Activated CD4-positive, alpha-beta memory T cell treated with anti-CD3 and anti-CD28 coated beads for 36 hours (primary cell): ENCODE measurements at places on chromosomes 11 and 22.

DNA sequence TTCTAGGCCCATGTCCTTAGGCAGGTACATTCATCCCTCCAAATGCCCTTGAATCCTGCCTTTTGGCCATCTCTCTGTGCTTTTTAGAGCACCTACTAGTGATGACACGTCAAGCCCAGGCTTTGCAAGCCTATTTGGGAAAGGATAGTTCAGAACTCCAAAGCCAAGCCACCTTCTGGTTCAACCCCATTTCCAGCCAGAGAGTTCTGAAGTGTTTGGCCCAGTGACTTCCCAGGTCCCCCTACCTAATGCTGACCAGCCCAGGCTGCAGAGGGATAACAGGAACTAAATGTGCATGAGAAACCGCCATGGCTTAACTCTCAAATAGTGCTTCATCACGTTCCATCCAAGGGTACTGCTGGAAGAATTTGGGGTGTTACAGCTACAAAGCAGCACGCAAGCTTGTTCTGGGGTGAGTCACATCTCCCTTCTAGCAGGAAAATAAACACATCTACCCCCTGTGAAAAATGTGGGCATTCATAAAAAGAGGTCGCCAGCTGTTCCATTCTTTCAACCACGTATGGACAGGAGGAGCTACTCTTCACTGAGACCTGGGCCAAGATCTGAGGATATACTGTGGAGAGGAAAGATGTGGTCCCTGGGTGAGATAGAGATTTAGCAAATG lies 2.0 kb upstream of the FXYD6 start:
- DNase-seq: no peak

GRCh38 chr11:62433141-62433903 lies 14.5 kb downstream of the SCGB1A1 start:
- no peak for DNase-seq

DNA sequence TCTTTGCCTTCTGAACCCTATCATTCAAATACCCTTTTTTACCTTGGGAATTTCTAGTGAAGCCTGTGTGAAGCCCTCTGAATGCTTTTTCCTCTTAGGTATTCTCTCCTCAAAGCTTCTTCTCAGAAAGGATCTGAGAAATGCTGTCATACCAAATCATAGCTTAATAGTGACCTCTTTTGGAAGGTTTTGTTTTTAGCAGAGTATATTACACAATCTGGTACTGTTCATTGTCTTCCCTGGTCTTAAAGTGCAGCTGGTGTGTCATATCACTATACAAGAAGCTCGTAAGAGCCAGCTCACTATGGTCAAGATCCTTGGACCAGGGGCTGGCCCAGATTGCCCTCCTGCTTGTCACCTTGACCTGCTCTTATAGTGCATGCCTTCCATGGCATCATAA lies 204.4 kb upstream of the ANO5 start:
- no peak for DNase-seq

DNA sequence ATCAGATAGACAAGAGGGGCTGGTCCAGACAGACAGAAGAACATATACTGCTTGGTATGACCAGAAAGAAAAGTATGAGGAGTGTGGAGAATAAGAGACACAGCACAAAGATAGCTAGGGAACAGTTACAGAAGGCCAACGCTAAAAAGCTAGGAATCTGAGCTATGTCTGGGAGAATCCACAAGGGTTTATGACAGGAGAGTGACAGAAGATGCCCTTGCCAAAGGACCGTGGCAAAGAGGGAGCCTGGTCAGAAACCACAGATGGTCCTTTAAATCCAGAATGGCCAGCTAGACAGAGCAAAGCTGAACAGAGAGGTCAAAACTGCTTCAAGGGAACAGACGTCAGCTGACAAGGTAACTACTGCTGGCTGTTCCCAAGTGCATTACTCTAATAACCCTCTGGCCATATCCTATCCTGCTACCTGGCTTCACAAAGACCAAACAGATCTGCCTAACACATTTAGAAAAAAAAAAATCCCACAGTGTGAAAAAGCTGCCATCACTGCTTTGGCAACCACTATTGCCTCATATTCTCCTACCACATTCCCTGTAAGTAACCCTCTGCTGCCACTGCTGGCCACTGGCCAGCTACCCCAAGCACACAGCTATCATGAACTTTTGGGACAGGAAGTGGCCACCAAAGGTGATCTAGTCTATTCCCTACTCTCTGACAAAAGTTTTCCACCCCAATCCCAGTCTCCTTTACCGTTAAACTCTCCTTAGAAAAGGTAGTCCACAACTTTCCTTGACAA lies 7.3 kb downstream of the SERGEF start:
- DNase-seq: no peak

GRCh38 chr11:122619757-122620156 lies 35.8 kb upstream of the UBASH3B start:
- DNase-seq: no peak

DNA sequence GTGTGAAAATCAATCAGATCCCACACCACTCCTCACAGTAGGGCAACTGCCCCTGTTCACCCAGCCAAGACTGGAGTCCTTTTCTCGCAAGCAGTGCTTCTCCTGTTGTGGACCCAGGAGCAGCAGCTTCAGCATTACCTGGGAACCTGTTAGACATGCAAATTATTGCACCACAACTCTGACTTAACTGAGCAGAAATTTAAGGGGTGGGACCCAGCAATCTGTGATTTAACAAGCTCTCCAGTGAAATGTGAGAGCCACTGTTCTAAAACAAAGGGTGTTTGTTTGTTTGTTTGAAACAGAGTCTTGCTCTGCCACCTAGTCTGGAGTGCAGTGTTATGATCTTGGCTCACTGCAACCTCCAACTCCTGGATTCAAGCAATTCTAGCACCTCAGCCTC lies 591.4 kb downstream of the SOX6 start:
- DNase-seq: no peak

DNA sequence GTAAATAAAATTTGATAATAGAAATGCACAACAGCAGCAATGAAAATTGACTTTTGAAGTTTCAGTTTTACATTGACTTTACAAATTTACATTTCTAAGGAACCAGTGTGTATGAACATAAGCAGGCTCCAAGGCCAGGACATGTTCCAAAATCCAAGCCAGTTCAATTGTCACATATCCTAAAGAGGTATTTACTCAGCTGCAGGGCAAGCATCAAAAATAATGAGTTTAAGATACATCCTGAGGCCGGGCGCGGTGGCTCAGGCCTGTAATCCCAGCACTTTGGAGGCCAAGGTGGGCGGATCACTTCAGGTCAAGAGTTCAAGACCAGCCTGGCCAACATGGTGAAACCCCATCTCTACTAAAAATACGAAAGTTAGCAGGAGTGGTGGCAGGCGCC lies 39.0 kb upstream of the AKIP1 start:
- no peak for DNase-seq

DNA sequence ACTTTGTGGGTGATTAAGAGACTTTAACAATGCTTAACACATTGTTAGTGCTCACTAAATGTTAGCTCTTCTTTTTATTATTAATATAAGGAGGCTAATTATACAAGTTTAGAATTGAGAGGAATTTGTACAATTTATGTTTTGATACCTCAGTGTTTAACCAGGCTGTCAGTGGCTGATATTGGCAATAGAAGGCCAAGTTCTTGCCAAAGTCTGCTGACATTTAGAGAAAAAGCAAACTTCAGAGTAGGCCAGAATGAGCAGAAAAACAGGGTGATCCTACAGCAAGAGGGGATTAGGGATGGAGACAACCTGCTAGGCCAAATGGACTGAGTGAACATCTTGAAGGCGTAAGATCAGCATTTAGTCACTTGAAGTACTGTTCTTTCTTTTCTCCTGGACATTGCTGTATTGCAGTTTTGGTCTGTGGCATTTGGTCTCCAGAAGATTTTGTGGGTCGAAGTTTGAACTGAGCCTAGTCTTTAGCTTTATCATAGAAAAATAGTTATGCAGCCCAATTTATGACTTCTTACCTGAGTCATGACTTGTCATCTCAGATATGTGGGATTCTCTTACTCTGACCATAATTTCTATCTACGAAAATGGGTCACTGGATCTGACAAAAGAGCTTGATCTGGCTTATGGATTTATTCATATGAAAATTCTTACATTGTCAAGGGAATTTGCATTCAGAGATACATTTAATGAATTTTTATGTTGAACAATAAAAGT lies 9.0 kb downstream of the TRIM44 start:
- no peak for DNase-seq

GRCh38 chr11:2468363-2469235 lies 23.8 kb downstream of the KCNQ1 start:
- no peak for DNase-seq

GRCh38 chr22:22816171-22816514 lies 71.5 kb upstream of the IGLL5 start:
- DNase-seq: no peak

GRCh38 chr11:121131656-121132055 lies 30.6 kb downstream of the TECTA start:
- DNase-seq: no peak

DNA sequence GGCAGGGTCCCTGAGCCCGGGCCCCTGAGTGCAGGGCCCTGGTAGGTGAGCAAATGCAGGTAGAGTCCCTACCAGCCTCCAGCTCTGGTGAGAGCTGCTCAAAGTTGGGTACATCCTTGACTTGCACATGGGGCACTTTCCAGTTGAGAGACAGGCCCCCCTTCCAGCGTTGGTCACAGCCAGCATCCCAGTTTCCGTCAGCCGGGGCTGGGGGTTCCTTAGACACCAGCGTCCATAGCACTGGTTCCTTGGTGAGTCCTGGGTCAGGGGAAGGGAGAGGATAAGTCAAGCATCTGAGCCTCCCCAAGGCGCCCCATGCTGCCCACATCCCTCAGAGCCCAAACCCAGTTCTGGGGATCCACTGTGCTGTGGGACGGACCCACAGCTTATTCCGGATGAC lies 5.6 kb downstream of the PNPLA5 start:
- DNase-seq: no peak

GRCh38 chr22:38034278-38034882 lies 22.8 kb upstream of the PICK1 start:
- DNase-seq: no peak

GRCh38 chr11:69073469-69073868 lies 24.7 kb downstream of the TPCN2 start:
- DNase-seq: no peak

- DNase-seq: no peak
Observed at GRCh38 chr11:42647993-42648392, 663.8 kb upstream of the API5 start.

DNA sequence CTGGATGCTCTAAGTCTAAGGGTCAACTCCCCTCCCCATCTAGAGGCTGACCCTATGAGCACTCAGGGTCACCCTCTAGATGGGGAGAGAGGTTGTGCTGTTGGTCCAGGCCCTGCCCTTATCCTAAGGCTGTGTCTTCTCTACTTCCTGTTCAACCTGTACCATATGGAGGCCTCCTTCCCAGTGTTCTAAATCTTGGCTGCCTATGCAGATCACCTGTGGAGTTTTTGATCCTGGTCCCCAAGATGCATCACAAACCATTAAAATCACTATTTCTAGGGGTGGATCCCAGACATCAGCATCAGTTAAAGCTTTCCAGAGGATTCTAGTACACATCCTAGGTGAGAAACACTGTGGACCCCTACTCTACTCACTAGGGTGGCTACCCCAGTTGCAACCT lies 26.2 kb downstream of the LARGE1 start:
- no peak for DNase-seq

DNA sequence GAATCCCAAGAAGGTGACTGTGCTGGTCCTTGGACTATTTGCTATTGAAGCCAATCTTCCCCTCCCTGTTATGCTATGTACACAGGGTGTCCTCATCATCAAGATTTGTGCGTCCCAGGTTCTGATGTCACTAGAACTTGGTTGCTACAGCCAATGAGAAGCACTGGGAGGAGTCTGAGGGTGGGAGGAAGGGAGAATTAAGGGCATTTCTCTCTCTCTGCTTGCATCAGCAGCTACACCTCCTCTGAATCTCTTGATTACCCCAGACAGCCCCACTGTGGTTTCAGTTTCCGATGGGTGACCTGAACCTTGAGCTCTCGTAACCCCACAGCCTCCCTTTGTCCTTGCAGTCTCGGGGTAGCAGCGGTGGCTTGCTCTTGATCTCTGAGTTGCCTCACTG lies 212.4 kb upstream of the SESN3 start:
- peak; percentile 63 for DNase-seq

DNA sequence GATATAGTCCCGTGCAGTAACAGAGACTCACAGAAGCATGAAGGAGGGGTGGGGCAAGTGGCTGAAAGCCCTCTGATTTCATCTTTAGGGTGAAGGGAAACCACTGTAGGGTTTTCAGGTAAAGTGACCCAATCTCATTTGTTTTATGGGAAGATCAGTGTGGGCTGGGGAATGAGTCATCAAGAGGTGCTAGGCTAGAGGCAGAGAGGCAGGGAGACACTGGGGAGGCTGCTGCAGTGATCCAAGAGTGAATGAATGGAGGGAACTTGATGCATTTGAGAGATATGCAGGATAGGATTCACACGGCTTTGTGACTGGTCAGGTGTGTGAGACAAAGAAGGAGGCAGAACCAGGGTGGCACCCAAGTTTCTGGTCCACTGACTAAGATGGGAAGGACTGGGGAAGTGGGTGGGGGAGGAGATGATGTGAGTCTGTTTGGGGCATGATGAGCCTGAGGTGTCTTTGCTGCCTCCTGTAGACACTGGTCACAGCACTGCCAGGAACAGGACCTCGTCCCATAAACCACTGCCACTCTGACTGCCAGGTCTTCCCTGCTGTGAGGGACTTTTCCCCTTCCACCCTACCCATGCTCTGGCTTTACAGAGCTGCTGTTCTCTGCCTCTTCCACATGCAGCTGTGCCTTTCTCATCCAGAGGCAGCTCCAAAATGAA lies 239.0 kb downstream of the TENM4 start:
- no peak for DNase-seq

DNA sequence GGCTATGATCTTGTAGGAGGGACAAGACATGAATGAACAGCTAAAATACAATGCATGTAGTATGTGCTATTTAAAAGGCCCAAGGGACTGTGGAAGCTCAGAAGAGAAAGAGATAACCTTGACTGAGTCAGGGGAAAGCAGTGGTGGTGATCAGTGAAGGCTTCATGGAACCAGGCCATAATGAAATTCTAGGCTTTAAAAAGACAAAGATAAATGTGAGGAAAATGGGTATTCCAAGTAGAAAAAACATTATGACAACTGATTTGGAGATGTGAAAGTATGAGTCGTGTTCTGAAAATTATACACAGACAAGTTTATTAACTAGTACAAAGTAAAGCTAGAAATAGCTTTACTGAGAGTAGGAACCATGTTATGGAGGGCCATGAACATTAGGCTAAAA lies 189.8 kb downstream of the SOX6 start:
- no peak for DNase-seq

GRCh38 chr11:32225571-32226285 lies 134.9 kb downstream of the RCN1 start:
- no peak for DNase-seq

DNA sequence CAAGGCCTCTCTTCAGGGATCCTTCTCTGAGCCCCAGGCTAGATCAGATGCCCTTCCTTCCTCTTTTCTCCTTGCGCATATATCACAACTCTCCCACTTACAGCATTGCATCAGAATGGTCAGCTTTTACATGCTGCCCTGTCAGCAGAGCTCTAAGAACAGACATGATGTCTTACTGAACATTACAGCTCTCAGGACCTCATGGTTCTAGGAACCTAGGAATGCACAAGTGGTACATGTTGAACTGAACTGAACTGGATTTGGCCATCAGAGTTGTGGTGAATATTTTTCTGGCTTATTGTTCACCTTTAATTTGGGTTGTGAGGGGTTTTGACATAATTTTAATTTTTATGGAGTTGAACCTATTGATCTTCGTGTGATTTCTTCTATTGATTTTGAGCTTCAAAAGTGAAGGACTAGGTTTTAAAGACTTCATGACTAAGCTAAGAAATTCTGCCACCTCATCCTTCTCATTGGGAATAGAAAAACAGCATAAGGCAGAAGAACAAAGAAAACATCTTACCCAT lies 37.7 kb upstream of the SPON1 start:
- no peak for DNase-seq

GRCh38 chr22:49717322-49717919 lies 110.3 kb downstream of the BRD1 start:
- no peak for DNase-seq

- DNase-seq: no peak
Observed at GRCh38 chr11:35583126-35583525, 35.1 kb upstream of the FJX1 start.
